Myocyte (in vitro differentiated cells): ENCODE measurements at places on chromosomes 7 and 10. TPM values are rescaled to one million over a fixed set of nuclear protein-coding genes. Genes with fewer than 3 reads are reported as not detected.

The TMEM225B gene
- total RNA-seq: 1.2 and 1.4 TPM in 2 replicates

The FHIP2A gene
- 18.3 and 20.0 TPM in 2 replicates for total RNA-seq

The ABCB8 gene
- 47.8 and 53.0 TPM in 2 replicates for total RNA-seq

The FAM25G gene
- total RNA-seq: not detected in 2 replicates
